ENCODE measurements at places on chromosomes 5 and 9.
A peak's percentile ranks its signal among the peaks of the same experiment; 100 is the strongest.

GRCh38 chr9:119333507-119334229, 35.6 kb downstream of the BRINP1 start:
- no peak for DNase-seq

GRCh38 chr9:132908635-132909034, 29.9 kb downstream of the SPACA9 start:
- no peak for DNase-seq

DNA sequence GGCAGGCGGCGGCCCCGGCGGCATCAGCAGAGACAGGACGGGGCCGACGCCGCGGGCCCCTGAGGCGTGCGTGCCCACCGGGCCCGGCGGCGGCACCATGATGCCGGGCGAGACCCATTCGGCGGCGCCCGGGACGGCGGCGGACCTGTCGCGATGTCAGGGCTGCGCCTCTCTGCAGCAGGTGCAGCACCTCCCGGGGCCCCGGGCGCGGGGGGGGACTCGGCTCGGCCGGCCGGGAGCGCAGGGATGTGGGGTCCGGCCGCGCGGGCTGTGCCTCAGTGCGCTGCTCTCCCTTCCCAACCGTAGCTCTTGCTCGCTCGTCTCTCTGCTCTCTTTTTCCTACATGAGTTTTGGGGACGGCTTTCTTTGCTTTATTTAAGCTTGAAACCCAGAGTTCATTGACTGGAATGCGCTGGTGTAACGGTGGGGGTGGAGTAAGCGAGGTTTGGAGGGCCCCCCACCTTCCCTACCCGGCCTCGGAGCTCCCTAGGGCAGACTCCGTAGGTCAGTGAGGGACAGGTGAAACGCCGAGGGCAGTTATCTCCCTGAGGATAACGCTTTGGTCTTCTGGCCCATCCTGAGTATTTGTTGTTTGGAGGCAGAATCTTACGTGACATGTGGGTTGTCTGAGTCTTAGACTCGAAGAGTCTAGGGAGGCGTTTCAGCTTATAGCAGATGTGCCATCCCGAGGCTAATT, 490 bp downstream of the ICE1 start:
- no peak for DNase-seq

DNA sequence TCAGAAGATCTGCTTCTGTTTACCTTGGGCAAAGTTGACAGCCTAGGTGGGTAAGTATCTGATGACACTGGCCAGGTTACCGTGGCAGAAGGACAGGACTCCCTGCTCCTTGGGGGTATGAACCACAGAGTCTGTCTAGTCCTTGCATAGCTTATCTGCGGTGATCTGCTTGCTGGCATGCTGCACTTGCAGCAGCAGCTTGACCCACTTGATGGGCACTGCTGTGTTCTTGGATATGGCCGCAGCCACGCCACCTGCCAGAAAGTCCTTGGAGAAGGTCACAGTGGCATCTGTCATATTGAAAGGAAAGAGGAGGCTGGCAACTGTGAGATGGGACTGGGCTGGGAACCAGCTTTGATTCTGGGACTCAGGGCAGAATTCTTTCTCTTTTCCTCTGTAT, 35.9 kb upstream of the POC5 start:
- no peak for DNase-seq

DNA sequence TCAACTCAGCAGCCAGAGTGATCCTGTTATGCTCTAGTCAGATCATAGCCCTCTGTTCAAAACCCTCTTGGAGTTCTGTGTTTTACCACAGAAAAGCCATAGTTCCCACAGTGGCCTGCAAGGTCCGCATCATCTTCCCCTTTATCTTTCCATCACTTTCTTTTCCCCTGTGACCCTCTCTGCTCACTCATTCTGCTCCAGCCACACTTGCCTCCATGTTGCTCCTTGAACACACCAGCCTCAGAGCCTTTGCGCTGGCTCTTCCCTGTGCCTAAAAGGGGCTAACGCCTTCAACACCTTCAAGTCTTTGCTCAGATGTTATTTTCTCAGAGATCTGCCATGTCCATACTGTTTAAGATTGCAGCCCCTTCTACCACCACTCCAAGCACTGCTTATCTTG, 26.3 kb downstream of the CSF2 start:
- no peak for DNase-seq

GRCh38 chr5:152900332-152900731, 495.3 kb upstream of the NMUR2 start:
- peak; percentile 65 for DNase-seq

GRCh38 chr5:96683392-96683791, 21.2 kb downstream of the CAST start:
- no peak for DNase-seq

DNA sequence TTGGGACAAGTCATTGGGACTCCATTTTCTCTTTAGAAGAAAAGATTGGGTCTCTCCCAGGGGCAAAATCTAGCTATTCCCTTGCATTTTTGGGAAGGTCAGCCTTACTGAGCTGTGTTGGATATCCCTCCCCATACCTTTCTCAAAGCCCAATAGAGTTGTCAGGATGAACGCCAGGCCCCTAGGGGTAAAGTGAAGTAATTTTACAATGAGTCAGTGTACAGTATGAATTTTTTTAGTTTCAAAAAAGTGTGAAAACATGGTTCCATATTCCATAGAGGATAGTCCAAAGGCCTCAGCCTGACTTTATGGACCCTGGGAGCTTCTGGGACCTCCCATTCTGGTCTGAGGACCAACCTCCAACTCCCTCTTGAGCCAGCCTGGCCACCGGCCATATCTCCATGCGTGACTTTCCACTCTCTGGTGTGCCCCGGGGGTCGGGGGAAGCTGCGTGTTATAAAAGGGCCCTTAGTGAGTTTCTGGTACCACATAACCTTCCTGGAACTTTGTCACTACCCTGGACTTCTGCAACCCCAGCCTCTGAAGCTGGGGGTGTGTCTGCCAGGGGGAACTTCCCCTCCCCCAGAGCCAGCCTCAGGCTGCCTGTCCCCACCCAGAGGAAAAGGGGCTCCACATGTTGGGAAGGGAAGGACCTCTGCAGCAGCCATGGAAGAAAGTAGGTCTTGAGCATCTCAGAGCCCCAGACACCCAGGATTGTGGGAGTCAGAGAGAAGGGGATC, 52.4 kb upstream of the SYNPO start:
- DNase-seq = no peak

DNA sequence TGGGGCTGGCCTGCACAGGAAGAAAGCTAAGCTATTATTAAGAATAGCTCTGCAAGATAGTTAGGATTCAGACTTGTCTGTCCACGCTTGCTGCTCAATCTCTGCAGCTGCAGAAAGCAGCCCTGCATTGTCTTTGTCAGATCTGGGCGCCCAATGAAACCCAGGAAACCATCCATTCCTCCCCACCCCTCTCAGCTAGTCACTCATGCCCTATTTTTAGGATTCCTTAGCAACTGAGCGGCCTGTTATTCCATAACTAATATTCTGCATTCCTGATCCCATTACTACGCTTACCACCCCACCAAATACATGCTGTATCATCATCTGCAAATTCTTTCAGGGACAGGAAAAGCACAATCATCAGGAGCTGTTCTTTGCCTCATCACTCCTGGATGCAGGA, 52.9 kb upstream of the APC start:
- DNase-seq = peak; percentile 60

- DNase-seq = no peak
These were observed 27.9 kb downstream of the NOTCH1 start for GRCh38 chr9:136517950-136518349.

DNA sequence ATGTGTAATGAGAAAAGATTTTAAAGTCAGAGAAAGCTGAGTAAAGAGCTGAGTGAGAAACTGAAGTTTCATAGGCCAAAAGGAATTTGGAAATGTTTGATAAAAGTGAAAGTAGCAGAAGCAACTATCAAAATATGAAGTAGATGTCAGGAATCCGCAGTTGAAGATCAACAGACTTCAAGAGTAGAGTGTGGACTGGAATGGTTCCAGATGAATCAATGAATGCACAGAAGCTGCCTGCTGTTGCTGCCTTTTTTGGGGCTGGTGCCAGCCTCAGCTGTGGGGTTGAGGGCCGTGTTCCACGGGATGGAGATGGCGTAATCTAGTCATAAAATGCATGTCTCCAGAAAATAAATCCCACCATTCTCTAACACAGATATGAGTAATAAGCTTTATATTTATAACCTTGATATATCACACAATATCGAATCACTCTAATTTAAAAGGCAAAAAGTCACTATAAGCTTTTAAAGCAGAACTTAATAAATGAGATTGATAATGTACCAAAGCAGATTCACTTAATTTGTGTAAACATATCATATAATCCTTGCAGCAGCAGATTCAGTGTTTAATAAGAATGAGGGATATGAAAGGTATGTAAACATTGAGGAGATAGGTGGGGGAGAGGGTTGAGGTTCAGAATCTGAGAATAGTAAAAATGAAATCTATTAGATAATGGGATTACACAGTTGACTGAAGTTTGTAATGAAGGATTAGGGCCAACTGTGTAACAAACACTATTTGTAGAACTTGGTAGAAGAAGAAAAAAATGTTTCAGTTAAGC, 652.3 kb upstream of the FTMT start:
- no peak for DNase-seq

DNA sequence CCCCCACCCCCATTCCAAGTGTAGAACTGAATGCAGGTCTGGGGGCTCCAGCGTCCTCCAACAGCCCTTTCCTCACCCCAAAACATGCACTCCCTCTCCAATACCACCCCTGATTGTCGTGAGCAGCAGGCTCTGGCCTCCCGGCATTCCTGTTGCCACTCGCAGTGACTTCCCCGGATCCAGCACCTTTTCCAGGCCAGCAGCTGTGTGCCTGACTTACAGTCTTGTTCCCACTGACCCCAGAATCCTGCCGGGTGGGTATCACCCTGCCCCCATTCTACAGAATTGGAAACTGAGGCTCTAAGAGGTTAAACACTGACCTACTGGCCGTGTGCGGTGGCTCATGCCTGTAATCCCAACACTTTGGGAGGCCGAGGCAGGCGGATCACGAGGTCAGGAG, 127.2 kb downstream of the OLFM1 start:
- DNase-seq = no peak

GRCh38 chr9:127832248-127832647, 22.2 kb downstream of the ENG start:
- no peak for DNase-seq

GRCh38 chr9:20566401-20566800, 55.9 kb downstream of the MLLT3 start:
- DNase-seq = no peak

DNA sequence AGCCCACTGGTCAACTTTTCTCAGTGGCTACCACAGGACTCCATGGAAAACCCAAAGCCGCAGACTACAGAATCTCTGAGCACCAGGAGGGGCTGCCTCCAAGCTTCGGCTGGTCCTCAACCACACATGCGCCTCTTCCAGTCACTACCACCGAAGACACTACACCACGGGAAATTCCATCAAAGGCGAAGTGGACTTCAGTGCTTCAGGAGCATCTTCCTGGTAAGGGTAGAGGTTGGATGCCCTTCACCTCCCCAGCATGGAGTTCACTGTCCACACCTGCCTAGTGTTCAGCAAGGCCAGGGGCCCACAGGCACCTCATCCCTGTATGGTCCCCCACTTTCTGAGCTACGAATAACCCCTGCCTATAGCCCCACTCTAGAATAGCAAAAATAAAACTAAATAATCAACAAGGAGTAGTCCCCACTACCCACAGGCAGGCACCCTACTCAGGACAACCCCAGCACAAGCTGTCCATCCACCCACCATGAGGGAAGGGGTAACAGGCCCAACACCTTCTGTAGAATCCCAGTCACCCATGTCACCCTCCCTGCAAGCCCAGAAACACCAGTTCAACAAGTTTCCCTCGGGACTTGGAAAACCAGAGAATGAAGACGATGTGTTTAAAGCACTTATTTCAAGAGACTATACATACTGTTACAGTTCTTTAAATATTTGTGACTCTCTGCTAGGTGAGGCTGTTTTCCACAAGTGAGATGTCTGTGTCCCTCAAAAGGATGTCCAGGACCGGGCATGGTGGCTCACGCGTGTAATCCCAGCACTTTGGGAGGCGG, 2.6 kb downstream of the VDAC1 start:
- no peak for DNase-seq

DNA sequence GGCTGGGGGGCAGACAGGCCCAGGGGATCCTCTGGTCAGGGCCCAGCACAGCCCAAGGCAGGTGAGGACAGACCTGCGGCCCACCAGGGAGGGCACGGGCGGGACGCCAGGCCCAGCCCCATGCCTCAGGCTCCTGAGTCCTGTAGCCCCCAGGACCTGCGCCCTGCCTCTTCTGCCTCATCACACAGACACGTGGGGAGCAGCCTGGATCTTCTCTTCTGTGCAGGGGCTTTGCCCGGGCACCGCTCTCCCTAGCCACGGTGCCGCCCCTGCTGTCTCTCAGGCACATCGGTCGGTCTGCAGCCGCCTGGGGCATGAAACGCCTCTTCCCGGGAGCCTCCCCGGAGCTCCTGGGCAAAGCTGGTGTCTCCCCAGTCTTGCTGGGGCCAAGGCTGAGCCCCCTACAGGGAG, 40.2 kb upstream of the EGFL7 start:
- DNase-seq = no peak

GRCh38 chr9:133527444-133527920, 2.7 kb upstream of the MYMK start:
- no peak for DNase-seq

GRCh38 chr5:147855774-147856069, 22.8 kb upstream of the SCGB3A2 start:
- no peak for DNase-seq

DNA sequence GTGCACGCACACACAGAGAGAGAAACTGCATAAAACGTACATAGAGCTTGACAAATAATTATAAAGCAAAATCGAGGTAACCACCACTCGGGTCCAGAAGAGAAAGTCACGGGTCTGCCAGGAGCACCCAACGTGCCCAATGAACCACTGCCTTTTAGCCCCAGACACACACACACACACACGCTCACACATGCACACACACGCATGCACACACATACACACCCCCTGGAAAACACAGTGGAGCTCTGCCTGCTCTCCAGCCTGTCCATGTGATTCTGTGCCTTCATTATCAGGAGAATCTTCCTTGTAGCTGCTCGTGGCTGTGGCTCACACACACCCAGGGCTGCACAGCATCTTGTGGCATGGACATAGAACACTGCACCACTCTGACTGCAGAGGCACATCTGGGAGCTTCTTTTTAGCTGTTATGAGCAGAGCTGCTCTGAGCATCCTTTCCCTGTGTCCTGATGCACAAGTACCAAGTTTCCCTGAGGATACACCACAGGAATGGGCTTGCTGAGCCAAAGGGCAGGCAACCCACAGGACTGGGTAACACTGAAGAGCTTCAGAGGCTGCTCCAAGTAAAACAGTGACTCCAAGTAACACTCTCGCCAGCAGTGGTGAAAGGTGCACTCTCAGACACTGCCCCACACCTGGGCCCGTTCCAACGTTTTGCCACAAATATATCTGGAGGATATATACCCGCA, 58.9 kb downstream of the CAMSAP1 start:
- DNase-seq = no peak

Data from brain (organoid and tissue), 16 donors.